ENCODE measurements at places on chromosomes 2 and 18.

- no peak for DNase-seq
Observed at GRCh38 chr2:88416016-88416663, 36.4 kb downstream of the FOXI3 start.

GRCh38 chr2:68749345-68749744 lies 14.7 kb downstream of the ARHGAP25 start:
- DNase-seq, result no peak

DNA sequence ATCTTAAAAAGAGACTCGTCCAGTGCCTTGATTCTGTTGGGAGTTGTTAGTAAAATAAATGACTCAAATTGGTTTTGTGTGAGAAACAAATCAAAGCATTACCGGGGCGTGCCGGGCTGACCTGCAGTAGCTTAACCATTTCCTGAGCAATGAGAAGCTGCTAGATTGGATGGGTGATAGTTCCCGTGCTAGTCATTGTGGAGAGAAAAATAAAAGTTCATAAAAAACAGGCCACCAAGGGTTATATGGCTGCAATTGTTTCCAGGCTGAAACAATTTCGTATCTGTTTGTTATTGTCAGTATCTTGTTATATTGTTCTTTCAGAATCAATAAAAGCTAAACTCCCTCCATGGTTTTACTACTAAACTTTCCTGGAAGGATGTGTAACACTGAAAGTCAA lies 314.4 kb downstream of the MTX2 start:
- no peak for DNase-seq

- DNase-seq, result no peak
Observed at GRCh38 chr2:159750873-159751272, 38.6 kb downstream of the MARCHF7 start.

- DNase-seq, result no peak
Observed at GRCh38 chr2:118672571-118673158, 174.8 kb downstream of the EN1 start.

DNA sequence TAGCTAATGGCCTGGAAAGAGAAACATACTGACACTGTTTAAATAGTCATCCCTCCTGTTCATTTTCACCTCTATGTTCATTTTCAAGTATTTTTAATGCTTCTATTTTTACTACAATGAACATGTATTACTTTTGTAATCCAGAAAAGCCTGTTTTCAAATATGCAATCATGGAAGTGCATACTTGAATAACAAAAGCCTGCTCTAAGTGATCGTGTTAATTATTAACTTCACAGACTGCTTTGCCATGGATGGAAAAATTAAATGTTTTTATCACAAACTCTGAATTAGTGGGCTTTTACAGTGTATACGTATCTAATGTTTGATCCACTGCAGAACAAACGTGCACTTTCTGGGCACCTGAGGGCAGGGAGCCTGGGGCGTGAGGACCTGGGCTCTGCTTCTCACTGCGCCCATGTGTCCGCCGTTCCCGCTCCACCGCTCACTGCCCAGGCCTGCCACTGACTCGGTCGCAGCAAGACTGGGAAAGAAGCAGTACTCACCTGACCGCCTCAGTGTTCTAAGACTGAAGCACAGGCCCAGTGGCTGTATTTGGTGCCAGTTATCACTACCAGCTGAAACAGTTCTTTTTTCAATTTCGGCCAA lies 80.6 kb downstream of the UXS1 start:
- no peak for DNase-seq

DNA sequence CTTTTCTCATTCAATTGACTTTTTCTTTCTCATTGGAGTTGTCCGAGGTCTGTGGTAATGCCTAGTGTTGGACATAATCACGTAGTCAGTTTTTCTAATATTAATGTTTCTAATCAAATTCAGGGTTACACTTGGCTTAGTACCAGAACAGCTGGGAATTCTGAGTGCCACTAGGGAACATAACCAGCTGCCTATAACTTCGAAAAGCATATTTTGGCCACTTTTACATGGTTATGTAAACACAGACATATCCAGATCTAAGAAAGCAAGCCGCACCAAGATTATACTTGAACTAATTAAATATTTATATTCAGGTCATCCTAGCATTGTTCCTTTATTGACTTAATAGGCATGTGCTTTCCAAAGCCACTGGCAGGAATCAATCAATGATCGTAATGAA lies 91.1 kb upstream of the ARHGAP28 start:
- DNase-seq, result no peak

- no peak for DNase-seq
Observed at GRCh38 chr2:252001-252602, 11.7 kb downstream of the SH3YL1 start.
